ENCODE measurements at places on chromosomes 11 and 22.

DNA sequence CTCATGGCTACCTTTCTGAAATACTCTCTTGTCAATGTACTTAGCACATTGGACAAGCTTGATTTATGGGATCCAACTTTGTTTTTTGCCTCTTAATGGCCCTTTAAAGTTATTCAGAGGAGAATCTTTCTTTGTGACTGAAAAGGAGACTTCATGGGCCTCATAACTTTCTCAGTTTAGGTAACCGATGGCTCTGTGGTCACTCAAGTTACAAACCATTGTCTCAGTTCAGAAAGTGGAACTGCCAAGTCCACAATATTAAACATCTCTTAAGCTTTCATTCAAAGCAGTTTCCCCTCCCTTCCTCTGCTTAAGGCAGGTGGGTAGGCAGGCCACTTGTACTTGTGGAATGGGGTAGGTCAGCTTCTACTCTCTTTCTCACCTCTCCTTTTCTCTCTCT lies 12.3 kb upstream of the ARL14EP start:
- no peak for DNase-seq

DNA sequence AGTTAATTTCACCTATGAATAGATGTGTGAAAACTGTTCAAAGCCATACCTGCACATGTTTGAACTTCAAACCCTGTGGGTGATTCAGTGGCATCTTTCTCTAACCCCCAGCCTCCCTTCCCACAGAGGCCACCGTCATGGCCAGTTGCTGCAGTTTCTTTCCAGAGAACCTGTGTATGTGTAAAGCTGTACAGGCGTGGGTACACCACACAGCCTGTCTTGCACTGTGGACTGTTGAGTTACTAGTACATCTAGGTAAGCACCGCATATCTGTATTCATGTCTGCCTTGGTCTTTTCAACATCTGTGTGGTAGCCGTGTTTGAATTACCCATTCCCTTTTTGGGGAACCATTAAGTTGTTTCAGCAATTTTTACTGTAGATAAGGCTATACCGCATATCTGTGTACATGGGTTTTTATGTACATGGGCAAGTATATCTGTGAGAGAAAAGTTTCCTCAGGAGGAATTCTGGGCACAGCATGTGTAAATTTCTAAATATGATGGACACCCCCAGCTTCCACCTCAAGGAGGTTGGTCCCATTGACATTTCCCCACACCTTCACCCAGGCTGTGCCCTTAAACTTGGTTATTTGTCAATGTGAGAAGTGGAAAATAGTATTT lies 13.9 kb downstream of the NEAT1 start:
- no peak for DNase-seq

DNA sequence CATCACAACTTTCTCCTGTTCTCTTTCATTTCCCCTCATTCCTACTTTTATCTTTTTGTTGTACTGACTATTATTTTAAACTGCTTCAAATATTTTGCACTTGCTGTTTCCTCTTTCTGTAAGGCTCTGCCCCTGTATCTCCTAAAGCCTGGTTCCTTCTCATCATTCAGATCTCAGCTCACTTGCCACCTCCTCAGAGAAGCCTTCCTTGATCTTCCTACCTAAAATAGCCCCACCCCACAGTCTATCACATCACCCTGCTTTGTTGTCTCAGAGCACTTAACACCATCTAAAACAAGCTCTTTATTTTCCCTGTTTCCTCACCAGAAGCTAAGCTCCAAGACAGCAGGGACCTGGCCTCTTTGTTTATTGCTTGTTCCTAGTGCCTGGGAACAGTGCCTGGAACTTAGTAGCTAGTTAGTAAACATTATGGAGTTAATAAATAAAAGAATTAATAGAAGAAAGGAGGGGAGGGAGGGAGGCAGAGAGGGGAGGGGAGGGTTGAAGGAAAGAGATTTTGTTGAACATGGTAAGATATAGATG lies 2.5 kb upstream of the STK33 start:
- DNase-seq: no peak

DNA sequence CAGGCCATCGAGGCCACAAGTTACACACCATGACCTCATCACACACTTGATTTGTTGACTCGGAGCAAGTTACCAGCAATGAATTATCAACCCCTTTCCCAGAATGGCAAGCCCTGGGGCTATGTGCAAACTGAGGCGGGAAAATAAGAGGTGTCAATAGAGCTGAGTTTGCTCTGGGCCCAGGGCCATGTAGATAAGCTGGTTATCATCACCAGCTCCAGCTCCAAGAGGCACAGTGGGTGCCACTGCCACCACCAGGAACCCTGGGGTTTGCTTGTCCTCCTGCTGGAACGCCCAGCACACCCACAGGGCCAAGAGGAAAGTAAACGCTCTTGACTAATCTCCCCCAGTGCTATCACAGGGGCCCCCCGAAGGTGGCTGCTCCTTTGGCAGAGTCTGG lies 13.0 kb upstream of the VPS37C start:
- DNase-seq: no peak

DNA sequence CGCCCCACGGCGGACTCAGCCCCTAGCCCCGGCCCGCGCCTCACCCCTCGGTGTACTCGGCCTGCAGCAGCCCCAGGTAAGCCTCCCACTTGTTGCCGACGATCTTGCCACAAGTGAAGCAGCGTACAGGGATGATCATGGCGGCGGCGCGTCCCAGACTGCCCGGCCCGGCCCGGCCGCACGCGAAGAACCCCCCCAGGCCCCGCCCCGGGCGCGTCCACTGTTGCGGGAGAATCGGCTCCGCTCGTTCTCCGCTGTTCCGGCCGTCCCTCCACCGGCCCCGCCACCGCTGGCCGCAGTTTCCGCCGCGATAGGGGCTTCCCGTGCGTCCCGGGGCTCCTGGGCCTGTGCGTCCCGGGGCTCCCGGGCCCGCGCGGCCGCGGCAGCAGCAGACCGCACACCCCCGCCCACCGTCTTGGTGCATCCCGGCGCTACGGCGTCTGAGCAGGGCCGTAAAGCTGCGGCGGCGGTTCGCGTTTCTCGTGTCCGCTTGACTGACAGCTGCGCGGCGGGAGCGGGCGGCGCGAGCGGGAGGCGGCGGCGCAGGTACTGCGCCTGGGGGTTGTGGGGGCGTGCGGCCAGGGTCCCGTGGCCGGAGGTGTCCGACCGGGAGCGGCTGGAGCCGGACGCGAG lies at the start of the genes POLR2L and TSPAN4:
Gene POLR2L, minus strand, starts transcription at position 160 of the 633 bp plus-strand sequence. Its CDS starts 21 bp downstream, at position 139.
Gene TSPAN4, plus strand, starts transcription at position 483 of the 633 bp plus-strand sequence. CDS start 7,453 bp downstream, outside the sequence.
- DNase-seq: peak; percentile 98

- peak; percentile 61 for DNase-seq
Measured at GRCh38 chr11:63871962-63872799, 33.3 kb downstream of the MARK2 start.

- DNase-seq: no peak
Measured at GRCh38 chr11:123587559-123587958, 66.9 kb downstream of the SCN3B start.

- DNase-seq: no peak
Measured at GRCh38 chr11:108364159-108364558, 103.2 kb downstream of the C11orf65 start.

GRCh38 chr11:70323806-70324205 lies 53.3 kb downstream of the PPFIA1 start:
- DNase-seq: no peak

- no peak for DNase-seq
Measured at GRCh38 chr22:28560046-28560742, 119.4 kb downstream of the TTC28 start.

DNA sequence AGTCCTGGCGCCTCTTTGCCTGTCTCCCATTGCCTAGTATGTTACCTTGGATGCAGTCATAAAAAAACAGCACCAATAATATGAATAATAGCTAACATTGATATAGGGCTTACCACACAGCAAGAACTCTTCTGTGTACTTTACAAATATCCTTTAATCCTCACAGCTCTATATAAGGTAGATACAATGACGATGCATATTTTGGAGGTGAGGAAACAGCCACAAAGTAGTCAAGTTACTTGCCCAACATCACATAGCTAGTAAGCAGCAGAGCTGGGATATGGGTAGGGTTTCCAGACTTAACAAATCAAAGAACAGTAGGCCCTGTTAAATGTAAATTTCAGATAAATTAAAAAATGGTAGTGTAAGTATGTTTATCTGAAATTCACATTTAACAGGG lies 128.8 kb downstream of the ST3GAL4 start:
- DNase-seq: no peak

GRCh38 chr11:92687724-92688123 lies 281.7 kb upstream of the MTNR1B start:
- no peak for DNase-seq

GRCh38 chr11:19777039-19777376 lies 64.4 kb downstream of the NAV2 start:
- DNase-seq: peak; percentile 32

DNA sequence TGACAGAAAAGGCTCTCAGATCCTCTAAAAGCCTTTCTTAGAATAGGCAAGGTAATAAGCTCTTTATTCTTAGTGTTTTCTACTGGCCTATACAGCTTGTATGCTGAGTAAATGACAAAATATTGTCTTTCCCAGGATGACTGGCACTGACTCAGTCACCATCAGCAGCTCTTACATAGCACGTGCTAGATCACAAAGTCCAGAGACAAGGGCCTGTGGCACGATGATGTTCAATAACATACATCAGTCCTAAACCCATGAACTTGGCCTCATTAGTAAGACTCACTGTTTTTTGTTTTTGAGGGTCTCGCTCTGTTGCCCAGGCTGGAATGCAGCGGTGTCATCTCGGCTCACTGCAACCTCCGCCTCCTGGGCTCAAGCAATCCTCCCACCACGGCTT lies 42.7 kb downstream of the CELF1 start:
- no peak for DNase-seq

- peak; percentile 58 for DNase-seq
Measured at GRCh38 chr11:62394825-62395538, 23.9 kb upstream of the SCGB1A1 start.

- no peak for DNase-seq
Measured at GRCh38 chr11:115181538-115181937, 322.7 kb downstream of the CADM1 start.

DNA sequence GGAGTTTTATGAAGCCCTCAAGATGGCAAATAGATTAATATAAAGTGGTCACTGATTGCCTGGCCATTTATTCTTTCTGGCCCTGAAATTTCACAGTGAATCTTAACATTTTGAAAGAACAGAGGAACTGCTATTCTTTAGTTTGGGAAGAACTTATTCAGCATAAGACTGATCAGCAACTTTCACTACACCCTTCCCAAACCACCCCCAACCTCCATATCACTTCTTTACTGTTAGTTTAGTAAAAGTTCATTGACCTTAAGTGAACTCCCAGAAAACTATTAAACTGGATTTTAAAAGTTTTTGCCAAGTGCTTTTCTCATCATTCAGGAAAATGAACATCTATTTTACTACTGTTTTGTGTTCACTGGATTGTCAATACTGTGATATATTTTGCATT lies 77.4 kb downstream of the NARS2 start:
- DNase-seq: no peak

GRCh38 chr11:6237761-6238302 lies 1.1 kb upstream of the CNGA4 start:
- DNase-seq: no peak

DNA sequence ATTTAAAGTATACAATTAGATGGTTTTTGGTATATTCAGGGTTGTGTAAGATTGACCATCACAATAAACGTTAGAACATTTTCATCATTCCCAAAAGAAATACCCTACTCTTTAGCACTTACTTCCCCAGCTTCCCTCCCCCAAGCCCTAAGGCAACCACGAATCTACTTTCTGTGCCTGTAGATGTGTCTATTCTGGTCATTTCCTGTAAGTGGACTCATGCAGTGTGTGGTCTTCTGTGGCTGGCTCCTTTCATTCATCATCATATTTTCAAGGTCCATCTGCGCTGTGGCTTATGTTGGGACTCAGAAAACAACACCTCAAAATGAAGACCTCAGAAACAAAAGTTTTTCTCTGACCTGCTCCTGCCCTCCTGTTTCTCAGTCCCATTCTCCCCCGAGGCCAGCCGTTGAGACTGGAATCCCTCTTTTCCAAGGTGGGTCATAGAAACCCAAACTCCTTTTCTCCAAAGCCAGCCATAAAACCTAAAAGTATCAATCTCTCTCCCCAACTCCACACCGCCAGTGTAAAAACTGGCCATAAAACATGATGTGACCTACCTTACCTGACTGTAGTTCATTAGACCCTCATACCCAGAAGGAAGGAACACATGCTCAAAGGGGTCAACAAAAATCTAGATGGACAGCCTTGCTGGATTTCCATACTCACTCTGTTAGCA lies 12.9 kb upstream of the TMPRSS13 start:
- no peak for DNase-seq
